CD4-positive, alpha-beta T cell treated with Interleukin-21 for 1 hour (primary cell): ENCODE measurements at places on chromosomes 2 and 18.

DNA sequence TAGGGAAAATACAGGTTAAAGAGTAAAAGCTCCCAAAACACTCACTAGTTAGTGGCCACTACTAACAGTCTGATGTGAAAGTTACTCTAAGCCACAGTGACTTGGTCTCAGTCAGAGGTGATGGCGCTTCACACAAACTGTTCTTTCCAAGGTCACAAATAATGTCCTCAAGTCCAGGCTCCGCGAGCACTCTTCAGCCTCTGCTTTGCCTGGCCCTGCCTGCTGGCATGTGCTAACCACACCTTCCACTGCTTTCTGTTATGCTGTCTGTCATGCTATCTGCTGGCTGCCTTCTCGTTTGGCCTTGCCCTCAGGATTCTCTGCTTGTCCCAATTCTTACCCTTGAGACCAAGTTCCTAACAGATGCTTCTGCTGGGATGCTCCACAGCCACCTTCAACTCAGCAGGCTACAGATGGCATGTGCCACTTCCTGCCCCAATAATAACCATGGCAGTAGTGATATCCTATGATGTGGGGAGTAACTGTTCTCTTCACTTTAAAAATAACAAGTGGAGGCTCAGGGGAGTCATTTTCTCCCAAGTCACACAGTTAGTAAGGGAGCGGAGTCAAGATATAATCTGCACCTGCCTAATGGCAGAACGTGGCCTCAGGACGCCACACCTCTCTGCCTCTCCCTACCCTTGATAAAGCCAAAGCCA is 75.7 kb downstream of the ZAP70 start:
- DNase-seq, result no peak

DNA sequence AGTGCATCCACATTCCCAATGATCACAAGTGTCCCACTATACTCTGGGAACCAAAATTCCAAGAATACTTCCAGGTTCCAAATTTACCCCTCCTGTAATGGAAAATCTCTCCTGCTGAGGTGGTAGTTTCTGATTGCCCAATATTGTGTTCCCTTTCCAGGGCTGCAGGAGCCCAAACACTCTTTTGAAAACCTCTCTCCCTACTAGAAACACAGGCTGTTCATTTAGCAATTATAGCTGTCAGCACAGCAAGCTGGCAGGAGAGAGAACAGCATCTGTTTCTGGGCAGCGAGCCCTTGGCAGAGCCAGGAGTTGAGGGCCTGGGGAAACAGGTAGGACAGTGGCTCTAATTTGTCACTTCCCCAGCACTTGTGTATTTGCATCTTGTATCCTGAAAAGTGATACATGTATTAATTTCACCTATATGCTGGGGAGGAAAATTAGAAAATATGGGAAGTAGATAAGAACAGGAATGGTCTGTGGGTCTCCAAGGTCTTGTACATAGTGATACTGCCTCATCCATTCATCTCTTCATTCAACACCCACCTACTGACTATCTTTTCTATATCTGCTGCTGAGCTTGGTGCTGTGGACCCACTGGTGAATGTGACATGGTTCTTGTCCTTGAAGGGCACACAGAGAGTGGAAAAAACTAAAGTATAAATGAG is 16.9 kb upstream of the PAIP2B start:
- no peak for DNase-seq

- DNase-seq, result no peak
These were observed 104.1 kb upstream of the OTOS start for GRCh38 chr2:240244543-240244942.

GRCh38 chr2:48227617-48228344 is 302.2 kb upstream of the STON1 start:
- peak; percentile 8 for DNase-seq

- DNase-seq, result no peak
These were observed 41.6 kb downstream of the NPPC start for GRCh38 chr2:231884438-231885140.

DNA sequence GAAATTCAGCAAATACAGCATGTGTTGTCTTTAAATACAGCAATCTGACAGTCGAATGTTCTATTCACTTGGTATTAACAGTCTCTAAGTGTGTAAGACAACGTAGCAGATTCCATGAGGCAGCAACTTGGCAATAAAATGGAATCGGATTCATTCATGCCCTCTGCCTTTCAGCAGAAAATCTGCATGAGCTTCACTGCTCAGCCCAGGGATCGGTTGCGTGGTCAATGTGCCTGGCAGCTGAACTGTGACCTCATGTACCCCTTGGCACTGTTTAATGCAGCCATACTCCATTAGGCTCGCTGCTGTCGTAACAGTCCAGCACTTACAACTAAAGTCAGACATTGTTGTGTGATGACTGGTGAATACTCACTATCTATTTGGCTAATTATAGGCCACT is 17.7 kb upstream of the RGPD4 start:
- no peak for DNase-seq

DNA sequence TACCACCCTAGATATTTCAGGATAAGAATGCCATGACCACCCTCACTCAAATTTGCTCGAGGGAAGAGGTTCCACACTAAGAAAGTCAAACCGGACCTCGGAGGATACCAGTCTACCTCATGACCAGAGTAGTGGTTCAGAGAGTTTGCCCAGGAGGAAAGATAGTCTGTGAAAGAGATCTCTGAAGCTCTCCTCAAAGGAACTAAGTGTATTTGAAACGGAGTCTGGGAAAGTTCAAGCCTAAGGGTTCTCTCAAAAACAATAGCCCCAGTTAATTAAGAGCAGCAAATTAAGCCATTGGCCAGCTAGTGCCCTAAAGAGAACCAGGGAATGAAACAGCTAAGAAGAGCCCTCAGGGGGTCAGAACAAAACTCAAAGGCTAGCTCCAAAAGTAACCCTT is 94.9 kb downstream of the SPHKAP start:
- DNase-seq, result no peak

DNA sequence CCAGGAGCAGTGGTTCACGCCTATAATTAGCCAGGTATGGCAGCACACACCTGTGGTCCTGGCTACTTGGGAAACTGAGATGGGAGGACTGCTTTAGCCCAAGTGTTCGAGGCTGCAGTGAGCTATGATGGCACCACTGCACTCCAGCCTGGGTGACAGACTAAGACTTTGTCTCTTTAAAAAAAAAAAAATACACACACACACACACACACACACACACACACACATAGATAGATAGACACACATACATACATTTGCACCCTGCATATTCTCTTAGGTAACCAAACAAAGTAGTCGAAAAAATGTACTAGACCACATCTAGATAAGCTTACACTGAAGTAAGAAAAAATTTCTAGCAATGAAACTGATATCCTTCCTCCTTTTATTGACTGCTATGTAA is 86.8 kb downstream of the OLA1 start:
- no peak for DNase-seq

GRCh38 chr2:197096649-197097048 is 170.1 kb upstream of the PGAP1 start:
- no peak for DNase-seq

DNA sequence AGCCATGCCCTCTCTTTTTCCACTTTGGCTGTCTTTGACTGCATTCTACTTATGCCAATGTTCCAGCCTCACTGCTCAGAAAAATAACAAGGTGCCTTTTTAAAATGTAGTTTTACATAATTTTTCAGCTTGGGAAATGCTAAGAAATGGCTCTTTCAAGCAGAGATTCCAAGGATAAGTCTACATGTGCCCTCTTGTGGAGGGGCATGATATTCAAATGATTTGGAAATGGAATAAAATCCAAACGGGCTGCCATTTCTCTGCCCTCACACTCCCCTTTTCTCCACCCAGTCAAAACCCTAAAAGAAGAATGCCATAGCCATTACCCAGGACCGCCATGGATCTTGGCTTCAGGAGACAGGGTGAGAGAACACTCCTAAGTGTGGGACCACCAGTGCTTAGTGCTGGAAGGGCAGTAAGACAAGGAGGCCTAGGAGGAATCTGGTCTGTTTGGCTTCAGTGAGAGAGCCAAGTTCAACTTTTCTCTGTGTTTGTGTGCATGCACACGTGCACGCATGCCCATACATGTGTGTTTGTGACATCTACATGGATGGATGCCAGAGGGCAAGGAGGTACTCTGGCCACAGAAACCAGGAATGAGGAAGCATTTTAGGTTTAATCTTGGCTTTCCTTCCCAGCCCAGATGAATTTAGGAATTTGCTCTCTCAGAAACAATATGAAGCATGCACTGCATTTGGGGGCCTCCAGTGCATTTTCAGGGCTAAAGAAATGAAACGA is 174.0 kb upstream of the SLC14A2 start:
- no peak for DNase-seq

DNA sequence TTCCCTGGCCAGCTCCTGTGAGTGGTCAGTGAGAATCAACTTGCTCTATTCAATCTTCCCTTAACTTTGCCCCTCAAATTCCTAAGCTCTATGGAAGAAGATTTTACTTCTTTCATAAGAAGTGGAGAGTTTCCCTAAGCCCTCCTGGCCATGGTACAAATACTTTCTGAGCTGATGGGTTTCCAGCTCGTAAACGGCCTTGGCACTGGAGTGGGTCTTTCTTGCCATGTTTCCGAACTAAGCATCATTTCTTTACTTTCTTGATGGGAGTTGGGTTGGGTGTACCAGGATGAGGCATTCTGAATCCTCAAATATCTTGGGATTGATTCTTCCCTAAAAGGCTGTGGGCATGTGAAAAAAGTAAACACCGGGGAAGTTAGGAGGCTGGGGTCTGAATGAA is 72.5 kb downstream of the ACKR3 start:
- DNase-seq, result no peak

GRCh38 chr2:60699617-60700016 is 56.5 kb upstream of the PAPOLG start:
- DNase-seq, result no peak

GRCh38 chr2:51424418-51424817 is 392.5 kb upstream of the NRXN1 start:
- DNase-seq, result no peak

- no peak for DNase-seq
These were observed 17.7 kb downstream of the PAX8 start for GRCh38 chr2:113260991-113261390.

GRCh38 chr2:27216416-27217137 is 592 bp upstream of the CAD start:
- DNase-seq, result no peak

GRCh38 chr2:226984750-226985582 is 149.1 kb downstream of the RHBDD1 start:
- DNase-seq, result peak; percentile 26

DNA sequence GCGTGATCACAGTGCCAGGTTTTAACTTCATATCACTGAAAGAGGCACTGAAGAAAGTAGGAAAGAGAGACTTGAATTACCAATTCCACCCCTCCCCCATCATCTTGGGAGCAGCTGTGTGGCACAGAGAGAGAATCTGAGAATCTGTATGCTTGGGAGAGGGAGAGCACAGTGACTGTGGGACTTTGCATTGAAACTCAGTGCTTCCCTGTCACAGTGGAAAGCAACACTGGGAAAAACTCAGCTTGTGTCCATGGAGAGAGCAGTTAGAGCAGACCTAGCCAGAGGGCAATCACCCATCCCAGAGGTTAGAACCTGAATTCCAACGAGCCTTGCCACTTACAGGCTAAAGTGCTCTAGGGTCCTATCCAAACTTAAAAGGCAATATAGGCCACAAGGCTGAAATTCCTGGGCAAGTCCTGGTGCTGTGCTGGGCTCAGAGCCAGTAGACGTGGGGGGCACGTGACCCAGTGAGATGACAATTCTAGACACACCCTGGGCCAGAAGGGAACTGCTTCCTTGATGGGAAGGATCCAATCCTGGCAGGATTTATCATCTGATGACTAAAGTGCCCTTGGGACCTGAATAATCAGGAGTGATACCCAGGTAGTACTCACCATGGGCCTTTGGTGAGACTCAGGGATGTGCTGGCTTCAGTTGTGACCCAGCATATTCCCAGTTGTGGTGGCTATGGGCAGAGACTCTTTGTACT is 15.5 kb upstream of the ABCB11 start:
- no peak for DNase-seq
